ENCODE measurements at places on chromosomes 6 and 20.

GRCh38 chr6:86820750-86821149, 116.6 kb upstream of the HTR1E start:
- no peak for DNase-seq

- no peak for DNase-seq
Observed at GRCh38 chr20:31566319-31566657, 38.8 kb upstream of the ID1 start.

- no peak for DNase-seq
Observed at GRCh38 chr6:110037726-110038295, 59.7 kb downstream of the GPR6 start.

GRCh38 chr6:31639449-31639861, 13.0 kb downstream of the BAG6 start:
- no peak for DNase-seq

GRCh38 chr6:21596949-21597682, 3.6 kb downstream of the SOX4 start:
- DNase-seq, result no peak

DNA sequence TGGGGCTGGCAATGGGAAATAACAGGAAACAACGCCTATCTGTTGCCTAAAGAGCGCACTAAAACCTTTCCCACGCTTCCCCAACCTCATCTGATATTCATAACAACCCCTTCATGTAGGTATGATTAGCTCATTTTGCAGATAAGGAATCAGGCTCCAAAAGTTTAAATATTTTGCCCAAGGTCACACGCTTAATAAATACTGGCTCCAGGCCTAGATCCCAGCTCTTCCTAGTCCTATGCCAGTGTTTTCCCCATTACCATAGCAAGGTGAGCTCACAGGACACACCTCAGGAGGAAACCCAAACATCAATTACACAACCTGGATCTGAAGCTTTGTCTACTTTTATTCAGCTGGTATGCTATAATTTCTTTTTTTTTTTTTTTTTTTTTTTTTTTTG, 19.6 kb downstream of the MBOAT1 start:
- no peak for DNase-seq

GRCh38 chr6:158158748-158159147, 9.3 kb downstream of the SERAC1 start:
- no peak for DNase-seq

- DNase-seq, result no peak
Observed at GRCh38 chr6:136764517-136764993, 27.7 kb downstream of the MAP3K5 start.

- DNase-seq, result no peak
Observed at GRCh38 chr20:32674362-32674789, 635 bp upstream of the C20orf203 start.

DNA sequence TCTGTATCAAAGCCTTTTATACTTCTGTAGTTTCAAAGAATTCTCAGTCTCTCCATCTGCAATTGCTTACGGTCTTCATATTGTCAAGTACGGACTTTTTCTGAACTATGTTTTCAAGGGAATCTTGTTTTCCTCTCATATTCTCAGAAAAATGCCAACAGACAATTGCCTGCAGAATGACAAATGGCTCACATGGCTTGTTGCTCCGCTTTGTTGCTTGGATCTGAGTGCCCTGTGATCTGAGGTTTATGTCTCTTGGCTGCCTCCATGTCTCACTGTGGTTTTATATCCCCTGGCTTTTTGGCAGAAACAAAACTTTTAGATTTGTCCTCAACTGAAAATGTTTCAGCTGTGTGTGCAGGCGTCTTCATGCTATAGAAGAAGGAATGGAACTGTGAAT, 285.4 kb upstream of the CHD6 start:
- no peak for DNase-seq

GRCh38 chr6:81748994-81749393, 3.5 kb downstream of the TENT5A start:
- DNase-seq, result no peak

GRCh38 chr6:31042806-31043205, 32.5 kb downstream of the MUC22 start:
- DNase-seq, result no peak

DNA sequence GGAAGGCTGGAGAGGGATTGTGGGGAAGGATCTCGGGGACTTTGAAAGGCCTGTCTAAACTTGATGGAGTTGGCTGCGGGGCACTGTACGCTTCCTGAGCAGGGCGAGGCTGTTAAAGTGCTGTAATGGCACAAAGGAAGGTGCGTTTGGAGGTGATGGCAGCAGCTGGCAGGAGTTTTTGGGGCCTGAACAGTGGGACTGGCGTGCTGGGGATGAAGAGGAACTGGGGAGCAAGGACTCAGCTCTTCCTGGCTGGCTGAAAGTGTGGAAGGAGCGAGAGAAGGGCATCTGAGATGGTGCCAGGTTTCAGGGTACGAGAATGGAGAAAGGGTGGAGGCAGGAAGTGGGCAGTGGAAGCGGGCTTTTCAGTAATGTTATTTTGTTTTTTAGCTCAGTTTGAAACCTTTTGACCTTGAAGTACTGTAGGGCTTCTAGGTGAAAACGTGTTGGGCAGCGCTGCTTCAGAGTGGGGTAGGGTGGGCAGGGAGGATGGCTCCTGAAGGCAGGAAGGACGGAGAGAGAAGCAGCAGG, 8.0 kb downstream of the TMEM181 start:
- no peak for DNase-seq

DNA sequence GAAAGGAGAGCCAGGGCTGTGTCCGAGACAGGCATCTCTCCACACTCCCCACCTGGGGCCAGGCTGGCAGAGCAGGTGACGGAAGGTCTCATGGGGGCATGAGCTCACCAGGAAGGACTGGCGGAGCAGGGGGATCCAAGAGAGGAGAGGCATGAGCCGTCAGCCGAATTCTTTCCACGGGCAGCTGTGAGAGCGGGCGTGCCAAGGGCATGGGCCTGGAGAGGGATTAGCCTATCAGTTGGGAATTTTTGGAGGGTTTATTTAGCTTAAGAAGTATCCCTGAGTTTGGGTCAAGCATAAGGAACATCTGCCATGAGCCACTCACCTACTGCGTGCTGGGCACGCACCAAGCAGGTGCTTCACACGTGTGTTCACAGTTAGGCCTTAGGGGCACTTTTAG, 60.2 kb upstream of the ZNFX1 start:
- DNase-seq, result no peak

- DNase-seq, result no peak
Observed at GRCh38 chr6:89803271-89803670, 16.3 kb downstream of the MDN1 start.

DNA sequence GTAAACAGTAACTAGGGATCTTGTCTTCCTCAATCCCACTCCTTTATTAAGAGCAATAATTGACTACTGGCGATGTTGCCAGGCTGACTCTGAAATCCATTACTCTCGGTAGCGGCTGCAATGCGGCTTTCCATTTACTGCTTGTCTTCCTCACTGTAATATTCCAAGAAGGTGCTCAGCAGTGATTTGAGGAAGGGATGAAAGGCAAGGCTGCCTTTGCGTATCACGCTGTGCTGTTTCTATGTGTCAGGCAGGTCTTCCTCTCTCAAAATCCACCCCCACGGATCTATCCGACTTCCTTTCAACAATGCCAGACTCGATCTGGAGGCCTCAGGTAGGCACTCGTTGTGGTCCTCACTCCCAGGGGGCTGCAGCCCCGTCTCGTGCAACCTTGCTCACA, 261.4 kb upstream of the CDH4 start:
- DNase-seq, result no peak

DNA sequence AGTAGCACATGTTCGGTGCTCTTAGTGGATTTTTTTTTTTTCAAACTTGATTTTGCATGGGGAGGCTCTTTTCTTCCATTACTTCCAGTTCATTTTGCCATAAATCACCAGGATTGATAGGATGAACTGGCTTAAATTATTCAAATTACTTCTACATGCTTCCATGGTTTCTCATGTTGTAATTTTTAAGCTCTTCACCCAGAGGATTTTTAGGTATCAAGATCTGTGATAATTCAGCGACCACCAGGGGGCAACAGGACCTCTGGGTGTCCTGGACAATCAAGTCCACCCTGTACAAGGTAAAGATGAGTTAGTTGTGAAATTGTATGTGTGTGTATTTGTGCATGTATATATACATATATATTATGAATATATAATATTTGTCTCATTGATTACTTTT, 4.2 kb upstream of the EPHA7 start:
- no peak for DNase-seq

- DNase-seq, result no peak
Observed at GRCh38 chr6:119226089-119226488, 123.5 kb downstream of the MAN1A1 start.

DNA sequence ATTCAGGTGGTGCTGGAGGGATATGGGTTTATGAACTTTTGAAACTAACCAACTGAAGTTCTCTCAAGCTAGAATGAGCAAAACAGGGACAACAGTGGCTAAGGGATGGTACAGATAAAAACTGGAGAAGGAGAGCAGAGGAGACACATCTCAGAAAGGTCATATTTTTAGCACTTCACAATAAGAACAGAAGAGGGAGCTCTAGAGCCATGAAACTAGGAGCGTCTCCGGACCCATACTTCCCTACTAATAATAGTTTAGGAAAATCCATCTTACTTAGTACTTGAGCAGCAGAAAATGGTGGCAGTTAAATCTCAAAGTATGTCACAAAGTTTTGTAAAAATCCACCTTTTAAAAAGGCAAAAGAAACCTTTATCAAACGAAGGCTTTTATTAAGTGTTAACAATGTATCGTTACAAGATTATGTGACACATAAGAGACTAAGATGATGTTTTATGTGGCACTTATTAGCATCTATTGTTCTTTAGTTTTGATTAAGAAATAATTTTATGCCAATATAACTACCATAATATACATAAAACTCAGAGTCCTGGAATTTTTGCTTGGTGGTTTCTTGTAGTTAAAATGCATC, 278.6 kb downstream of the TBC1D32 start:
- no peak for DNase-seq

DNA sequence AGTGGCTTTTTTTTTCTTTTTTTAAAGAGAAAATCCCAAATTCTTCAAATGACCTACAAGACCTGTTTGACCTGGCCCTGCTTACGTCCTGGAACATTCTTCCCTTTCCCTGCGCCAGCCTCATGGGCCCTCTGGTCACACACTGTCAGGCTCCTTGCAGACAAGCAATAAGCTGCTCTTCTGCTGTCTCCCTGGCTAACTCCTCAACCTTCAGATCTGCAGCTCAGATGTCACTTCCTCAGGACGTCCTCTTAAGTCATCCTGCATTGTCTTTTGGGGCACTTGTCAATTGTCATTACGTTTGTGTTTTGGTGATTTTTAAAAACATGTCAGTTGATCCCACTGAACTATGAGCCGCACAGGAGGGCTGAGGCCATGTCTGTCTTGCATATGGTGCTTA, 28.9 kb upstream of the SLC35D3 start:
- DNase-seq, result no peak

DNA sequence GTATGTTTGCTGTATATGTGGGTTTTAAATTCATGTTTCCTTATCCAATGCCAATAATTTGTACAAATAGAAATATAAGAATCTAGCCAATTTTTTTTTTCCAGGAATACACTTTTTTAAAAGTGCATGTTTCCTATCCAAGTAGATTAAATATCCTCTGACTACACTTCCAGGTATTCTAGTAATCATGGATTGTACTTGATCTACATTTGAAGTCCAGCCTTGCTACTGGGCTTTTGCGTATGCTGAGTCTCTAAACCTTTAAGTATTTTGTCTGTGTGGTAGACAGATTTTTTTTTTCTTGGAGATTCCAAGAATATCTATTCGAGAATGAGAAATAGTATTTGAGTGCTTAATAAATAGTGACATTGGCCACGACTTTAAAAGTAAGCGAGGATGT, 188.3 kb downstream of the SASH1 start:
- no peak for DNase-seq

GRCh38 chr6:4801491-4802110, 25.4 kb downstream of the CDYL start:
- DNase-seq, result no peak

DNA sequence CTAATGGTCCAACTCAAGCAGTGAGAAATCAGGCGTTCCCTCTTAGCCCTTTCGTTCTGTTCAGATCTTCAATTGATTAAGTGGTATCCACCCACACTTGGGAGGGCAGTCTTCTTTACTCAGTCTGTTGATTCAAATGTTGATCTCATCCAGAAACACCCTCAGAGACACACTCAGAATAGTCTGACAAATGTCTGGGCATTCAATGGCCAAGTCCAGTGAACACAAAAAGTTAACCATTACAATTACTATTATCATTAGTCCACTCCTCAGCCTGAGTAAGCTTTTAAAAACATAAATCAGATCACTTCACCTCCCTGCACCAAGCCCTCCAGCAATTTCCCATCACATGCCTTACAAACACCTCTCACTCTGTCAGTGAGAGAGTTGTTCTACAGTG, 423.2 kb downstream of the RFPL4B start:
- DNase-seq, result no peak

- DNase-seq, result no peak
Observed at GRCh38 chr6:106273087-106273486, 52.5 kb downstream of the ATG5 start.

- peak; percentile 18 for DNase-seq
Observed at GRCh38 chr20:42483730-42484303, 705.9 kb downstream of the PTPRT start.

- DNase-seq, result no peak
Observed at GRCh38 chr6:107645740-107646139, 155.8 kb downstream of the SOBP start.

- no peak for DNase-seq
Observed at GRCh38 chr6:55776113-55776512, 99.3 kb downstream of the BMP5 start.

DNA sequence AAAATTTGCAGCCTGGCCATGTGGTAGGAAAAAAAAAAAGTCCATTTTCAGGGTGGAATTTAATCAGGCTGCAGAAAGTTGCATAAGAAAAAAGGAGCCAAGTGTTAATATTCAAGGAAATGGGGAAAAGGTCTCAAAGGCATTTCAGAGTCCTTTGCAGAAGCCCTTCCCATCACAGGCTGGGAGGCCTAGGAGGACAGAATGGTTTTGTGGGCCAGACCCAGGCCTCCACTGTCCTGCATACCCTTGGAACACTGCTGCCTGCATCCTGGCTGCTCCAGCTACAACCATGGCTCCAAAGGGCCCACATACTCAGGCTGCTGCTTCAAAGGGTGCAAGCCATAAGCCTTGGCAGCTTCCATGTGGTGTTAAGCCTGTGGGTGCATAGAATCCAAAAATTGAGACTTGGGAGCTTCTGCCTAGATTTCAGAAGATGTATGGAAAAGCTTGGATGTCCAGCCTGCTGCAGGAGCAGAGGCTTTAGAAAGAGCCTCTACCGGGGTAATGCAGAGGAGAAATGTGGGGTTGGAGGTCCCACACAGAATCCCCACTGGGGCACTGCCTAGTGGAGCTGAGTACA, 239.0 kb upstream of the STXBP5 start:
- no peak for DNase-seq

- DNase-seq, result no peak
Observed at GRCh38 chr20:22684072-22684762, 99.8 kb upstream of the FOXA2 start.

- DNase-seq, result no peak
Observed at GRCh38 chr6:112281821-112282615, 27.7 kb upstream of the LAMA4 start.

DNA sequence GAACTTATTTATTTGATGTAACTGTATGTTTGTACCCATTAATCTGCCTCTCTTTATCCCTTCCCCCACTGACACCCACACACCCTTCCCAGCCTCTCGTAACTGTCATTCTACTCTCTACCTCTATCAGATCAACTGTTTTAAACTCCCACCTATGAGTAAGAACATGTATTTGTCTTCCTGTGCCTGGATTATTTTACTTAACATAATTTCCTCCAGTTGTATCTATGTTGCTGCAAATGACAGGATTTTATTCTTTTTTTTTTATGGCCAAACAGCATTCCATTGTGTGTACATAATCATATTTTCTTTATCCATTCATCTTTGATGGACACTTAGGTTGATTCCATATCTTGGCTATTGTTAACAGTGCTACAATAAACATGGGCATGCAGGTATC, 49.3 kb downstream of the PHACTR2 start:
- DNase-seq, result no peak

Data from NCI-H1048 (cell line).